ENCODE measurements at places on chromosomes 2 and 18.
A peak's percentile ranks its signal among the peaks of the same experiment; 100 is the strongest.

DNA sequence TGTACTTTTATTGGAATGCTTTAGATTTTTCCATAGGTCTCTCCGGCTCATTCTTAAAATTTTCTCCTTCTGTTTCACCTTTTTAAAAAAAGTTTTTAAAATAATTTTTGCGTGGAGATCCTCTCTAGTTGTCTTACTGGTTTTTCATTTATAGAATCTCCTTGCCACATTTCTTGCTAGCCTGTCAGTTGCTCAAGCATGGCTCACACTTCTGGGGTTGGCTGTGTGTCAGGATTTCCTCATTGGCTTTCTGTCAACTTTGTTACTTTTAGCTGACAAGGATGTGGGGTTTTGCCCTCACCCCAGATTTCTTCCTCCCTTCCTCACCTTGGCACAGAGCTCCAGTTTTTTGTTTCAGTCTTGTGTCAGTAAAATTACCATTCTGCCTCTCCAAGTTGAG, 124.6 kb downstream of the ZNF407 start:
- DNase-seq, result no peak

DNA sequence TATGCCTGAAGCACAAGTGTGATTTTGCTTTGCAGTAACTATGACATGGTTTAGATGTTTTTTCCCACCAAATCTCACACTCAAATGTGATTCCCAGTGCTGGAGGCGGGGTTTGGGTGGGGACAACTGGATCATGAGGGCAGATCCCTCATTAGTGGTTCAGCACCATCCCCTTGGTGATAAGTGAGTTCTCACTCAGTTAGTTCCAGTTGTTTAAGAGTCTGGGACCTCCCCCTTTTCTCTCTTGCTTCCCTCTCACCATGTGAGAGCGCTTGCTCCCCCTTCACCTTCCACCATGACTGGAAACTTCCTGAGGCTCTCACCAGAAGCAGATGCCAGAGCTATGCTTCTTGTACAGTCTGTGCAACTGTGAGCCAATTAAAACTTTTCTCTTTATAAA, 102.9 kb downstream of the NBAS start:
- DNase-seq, result no peak

GRCh38 chr18:55413474-55413873, 174.5 kb downstream of the TCF4 start:
- no peak for DNase-seq

GRCh38 chr2:38146275-38146906, 70.4 kb upstream of the CYP1B1 start:
- no peak for DNase-seq

GRCh38 chr2:173355132-173355865, 627 bp downstream of the CDCA7 start:
- DNase-seq, result peak; percentile 6

GRCh38 chr2:39379643-39380524, 57.2 kb downstream of the MAP4K3 start:
- DNase-seq, result no peak

DNA sequence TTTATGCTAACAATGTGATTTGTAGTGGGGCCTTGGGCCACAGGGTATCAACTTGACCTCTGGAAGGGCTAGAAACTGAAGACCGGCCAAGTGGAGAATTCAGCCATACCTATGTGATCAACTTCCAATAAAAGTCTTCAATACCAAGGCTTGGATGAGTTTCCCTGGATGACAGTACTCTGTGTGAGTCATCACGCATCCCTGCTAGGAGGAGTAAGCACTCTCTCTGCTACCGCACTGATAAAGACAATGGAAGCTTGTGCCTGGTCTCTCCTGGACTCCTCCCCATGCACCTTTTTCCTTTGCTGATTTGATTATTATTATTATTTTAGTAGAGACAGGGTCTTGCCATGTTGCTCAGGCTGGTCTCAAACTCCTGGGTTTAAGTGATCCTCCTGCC, 58.1 kb downstream of the SKA1 start:
- DNase-seq, result no peak
